Stimulated activated CD4-positive, alpha-beta T cell treated with anti-CD3 and anti-CD28 coated beads, Interleukin-1b, Interleukin-23, amount 100 ng/mL, for 48 hours (primary cell): ENCODE measurements at places on chromosomes 3 and 15.

DNA sequence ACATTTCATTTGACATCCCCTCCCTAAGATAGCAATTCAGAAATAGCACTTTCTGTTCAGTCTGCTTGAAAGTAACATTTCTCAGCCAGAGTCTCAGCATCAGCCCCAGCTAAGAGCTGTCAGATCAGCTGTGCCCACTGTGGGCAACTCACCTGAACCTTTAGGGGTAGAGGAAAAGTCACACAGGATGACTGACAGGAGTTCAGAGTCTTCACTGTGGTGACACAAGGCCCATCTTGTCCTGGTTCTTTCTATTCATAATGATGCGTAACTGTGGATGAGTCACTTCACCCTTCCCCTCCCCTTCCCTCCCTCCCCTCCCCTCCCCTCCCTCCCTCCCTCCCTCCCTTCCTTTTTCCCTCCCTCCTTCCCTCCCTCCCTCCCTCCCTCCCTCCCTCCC is 96.1 kb upstream of the RASGRP1 start:
- peak; percentile 44 for DNase-seq

DNA sequence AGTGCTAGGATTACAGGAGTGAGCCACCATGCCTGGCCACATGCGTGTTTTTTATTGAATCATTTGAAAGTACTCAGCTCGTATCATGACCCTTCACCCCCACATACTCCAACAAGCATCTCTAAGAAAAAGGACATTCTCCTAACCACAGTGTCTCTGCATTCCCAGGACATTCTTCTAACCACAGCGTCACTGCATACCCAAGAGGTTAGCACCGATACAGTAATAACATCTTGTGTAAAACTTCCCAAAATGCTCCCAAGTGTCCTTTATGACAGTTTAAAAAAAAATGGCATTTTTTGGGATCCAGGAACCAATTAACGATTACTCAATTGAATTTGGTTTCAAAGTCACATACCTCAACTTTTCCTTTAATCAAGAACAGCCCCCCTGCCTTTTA is 39.6 kb downstream of the FLNB start:
- DNase-seq = no peak

GRCh38 chr3:105802118-105802706 is 66.6 kb downstream of the CBLB start:
- no peak for DNase-seq

GRCh38 chr3:124873226-124873625 is 13.9 kb downstream of the ITGB5 start:
- no peak for DNase-seq

GRCh38 chr3:76685858-76686257 is 354.0 kb upstream of the ROBO2 start:
- no peak for DNase-seq

- no peak for DNase-seq
These were observed 119.1 kb downstream of the ATG7 start for GRCh38 chr3:11391174-11391879.

GRCh38 chr15:79610021-79610420 is 177.9 kb downstream of the MINAR1 start:
- DNase-seq = no peak

DNA sequence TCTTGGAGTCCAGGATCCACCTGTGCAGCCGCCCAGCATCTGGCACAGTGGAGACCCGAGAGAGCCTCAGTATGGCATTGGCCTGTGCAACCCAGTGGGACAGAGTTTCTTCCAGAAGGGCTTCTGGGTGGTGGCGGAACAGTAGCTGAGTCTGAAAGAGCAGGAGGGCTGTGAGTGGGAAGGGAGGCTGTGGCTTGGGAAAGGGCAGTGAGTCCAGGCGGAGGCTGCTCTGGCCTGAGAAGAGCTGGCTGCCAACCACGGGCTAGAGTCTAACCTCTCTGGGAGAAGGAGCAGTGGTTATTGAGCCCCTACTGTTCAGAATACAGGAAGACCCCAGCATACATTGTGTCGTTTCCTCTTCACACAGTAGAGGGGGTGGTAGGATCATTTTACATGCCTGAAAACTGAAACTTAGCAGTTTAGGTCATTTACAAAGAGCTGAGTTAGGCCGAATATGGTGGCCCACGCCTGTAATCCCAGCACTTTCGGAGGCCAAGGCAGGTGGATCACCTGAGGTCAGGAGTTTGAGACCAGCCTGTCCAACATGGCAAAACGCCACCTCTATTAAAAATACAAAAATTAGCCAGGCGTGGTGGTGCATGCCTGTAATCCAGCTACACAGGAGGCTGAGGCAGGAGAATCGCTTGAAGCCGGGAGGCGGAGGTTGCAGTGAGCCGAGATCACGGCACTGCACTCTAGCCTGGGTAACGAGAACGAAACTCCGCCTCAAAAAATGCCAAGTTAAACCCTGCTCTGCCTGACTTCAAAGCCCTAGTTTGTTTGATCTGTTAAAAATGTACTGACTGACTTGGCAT is 3.2 kb downstream of the AEN start:
- peak; percentile 34 for DNase-seq

DNA sequence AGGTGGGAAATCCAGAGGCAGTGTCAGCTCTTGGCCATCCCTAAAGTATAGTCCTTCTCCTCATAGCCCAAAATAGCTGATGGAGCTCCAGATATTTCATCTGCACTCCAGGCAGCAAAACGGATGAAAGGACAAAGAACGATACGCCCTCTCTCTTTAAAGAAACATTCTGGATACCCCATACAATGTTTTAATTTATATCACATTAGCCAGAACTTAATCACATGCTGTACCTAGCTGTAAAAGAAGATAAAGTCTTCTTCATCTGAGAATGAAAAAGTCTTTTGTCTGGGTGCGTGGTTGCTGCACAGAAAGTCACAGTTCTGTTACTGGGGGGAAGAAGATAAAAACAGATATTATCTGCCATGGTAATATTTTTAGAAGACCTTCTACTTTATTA is 4.3 kb upstream of the SHC4 start:
- no peak for DNase-seq

DNA sequence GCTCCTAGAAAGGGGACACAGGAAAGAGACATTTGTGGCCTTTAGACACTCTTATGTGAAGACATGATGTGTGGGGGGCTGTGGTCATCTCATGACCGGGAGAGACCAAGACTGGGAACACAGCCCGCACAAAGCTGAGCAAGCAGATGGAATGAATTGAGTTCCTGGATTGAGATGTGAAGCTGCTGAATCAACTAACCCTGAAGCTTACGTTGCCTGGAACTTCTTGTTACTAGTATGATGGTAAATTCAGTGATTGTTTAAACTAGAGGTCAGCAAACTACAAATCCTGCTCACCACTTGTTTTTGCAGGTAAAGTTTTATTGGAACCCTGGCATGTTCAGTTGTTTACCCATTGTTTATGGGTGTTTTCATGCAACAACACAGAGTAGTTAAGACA is 83.4 kb upstream of the BHLHE40 start:
- DNase-seq = no peak

GRCh38 chr3:131151-131888 is 65.2 kb upstream of the CHL1 start:
- DNase-seq = no peak

DNA sequence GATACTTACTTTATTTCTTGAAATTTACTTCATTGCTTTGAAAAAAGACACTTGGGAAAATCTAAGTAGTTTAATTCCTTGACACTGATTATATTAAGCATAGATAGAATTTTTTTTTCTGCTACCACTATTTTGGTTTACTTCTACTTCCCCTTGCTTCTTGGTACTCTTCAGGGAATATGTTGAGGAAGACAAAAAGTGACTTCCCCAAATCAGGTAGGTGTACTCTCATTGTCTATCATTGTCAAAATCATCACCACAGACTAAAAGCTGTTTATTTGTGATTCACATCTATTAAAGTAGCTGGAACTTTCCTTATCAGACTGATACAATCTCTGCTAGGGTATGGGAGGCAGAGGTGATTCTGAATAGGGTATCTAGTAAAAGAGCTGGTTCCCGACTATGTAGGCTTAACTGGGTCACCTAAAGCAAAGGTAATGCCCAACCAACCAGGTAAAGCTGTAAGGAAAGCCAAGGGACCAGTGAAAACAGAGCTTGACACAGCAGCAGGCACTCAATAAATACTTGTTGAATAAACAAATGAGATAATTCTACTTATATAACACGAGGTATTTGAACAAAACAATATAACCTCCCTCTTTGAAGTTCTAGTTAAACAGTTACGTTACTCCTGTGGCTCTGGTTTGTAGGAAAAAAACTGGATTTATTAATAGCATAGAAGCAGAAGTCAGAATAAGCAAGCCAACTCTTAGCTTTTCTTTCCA is 346.9 kb downstream of the PLCL2 start:
- DNase-seq = no peak

- no peak for DNase-seq
These were observed 6.2 kb downstream of the PAK6 start for GRCh38 chr15:40244961-40245523.

DNA sequence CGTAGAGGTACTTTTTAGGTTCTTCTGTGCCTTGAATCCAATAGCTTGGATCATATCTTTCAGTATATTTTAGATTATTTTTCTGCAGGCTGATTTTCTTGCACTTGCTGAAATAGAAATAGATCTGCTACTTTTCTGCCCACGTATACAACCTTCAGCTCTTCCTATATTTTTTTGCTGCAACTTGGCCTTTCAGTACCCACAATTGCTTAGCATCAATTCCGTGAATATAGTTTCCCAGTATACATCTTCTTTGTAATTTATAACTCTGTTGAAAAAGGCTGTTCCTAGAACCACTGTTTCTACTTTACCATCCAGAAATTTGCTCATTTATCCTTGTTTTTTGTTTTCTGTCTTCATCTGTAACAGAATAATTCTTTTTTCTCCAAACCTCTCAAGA is 36.2 kb downstream of the GTF2E1 start:
- DNase-seq = no peak

DNA sequence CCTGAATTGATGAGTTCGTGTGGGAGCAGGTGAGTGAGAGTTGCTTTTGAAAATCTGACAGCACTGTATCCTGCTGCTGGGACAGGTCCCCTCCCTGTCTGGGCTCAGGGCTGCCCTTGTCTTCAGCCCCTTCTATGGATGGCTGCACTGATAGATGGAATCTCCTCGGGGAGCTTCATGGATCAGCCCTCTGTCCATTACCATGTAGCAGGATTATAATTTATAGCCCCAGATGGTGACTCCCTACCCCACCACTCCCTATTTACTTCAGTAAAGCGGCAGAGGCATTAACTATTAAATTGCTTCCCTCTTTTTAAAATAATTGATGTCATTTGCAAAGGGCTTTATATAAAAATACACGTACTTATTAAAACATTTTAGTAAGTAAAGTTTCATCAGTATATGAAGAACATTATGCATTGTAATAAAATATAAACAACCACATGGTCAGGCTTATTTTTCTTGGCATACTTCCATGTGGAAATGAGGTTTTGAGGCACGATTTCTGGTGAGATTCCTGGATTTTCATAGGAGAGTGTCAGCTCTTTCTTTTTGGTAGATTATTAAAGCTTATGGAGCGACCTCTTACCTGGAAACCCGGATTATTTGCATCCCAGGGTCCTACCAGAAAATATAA is 38.5 kb downstream of the MAP3K13 start:
- no peak for DNase-seq
